ENCODE measurements at places on chromosomes 5 and 9. TPM values are rescaled to one million over a fixed set of nuclear protein-coding genes. Genes with fewer than 3 reads are reported as not detected.

ANKRD31 gene
- 0.05 TPM for total RNA-seq

- DNase-seq: no peak
Observed at GRCh38 chr9:13291718-13292117, 12.2 kb upstream of the MPDZ start.

DNA sequence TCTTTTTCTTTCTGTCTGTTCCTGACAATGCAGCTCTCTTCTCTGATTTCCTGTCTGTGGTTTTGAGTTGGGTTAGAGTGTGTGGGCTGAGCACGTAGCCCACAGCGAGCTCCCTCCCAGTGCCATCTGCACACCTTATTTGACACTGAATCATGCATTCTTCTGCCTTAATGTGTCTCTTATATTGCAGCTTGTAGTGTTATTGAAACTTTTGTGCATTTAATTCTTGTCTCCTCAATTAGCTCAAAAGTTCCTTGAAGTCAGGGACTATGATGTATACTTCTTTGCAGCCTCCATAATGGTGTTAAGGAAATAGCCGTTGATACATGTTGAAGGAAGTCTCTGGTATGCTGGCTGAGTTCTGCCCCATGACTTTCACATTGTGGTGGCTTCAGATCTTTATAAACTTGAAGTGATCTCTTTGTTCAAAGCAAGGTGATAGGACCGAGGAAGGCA lies 576.2 kb upstream of the CLINT1 start:
- DNase-seq: no peak

DNA sequence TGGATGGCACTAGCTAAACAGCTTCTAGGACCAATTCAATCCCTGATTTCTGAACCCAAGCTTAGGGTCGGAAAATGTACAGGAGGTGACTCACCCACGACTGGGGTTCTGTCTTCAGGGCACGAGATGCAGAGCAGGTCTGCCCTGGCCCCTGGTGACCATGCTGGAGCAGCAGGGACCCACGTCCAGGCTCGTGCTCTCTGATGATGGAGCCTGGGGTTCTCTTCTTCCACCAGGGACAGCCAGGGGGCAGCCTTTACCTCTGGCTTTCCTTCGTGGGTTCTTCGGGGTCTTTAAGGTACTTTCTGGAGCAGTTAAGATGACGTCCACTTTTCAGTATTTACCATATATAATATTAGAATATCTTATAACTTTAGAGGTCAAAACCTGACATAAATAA lies 2.1 kb downstream of the CFAP77 start:
- DNase-seq: no peak

GRCh38 chr9:19416143-19416542 lies 7.3 kb downstream of the ACER2 start:
- no peak for DNase-seq

DNA sequence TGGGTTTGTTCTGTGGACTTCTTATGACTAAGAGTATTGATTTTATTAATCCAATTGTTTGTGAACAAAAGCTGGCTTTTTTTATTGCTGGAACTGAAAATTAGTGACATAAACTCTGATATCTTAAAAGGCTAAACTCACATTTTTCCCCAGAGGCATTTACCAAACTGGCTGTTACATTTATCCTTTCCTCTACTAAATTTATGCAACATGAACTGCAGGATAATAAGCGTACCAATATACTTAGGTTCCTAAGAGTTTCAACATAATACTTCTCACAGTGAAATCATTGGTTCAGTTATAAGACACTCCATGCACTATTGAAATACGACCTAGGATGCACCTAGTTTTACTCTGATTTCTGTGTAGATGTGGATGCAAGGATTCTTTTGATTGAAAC lies 560.8 kb upstream of the WWC1 start:
- no peak for DNase-seq

DNA sequence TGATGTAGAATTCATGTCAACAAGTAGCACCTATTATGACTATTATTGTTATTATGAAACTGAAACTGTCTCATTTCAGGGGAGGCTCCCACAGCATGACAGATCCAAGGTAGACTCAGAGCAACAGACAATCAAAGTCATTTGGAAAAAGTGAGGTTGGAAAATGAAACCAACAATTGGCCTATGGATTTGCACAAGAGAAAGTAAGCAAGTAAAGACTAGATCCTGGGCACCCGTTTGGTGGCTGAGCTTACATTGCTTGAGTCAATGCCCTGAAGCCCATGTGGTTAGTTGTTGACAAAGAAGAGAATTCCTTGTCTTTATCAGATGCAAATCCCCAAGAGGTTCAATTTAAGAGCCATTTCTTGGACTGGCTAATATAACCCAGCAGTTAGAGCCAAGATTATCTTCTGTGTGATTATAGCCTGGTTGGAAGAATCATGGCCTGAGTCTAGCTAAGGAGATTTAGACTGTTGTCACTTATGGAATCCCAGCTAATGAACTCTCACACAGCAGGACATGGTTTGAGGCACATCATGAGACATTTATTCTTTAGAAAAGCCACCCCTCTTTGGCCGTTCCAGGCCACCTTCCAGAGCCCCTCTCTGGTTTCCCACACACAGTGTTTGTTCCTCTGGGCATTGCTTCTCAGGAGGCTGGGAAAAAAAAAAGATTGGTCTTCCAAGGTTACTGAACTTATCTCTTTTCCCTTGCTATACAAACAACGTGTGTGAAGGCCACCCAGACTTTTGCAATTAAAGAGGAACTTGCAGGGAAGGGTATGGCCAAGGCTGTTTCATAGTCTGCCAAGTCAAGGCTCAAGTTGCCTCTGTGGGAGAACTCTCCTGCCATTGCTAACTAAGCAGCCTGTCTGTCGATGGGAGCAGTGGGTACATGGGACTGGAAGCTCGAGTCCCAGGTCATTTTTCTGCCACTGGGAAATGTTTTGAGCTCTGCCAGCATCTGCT lies 399.5 kb downstream of the ENC1 start:
- DNase-seq: no peak

DNA sequence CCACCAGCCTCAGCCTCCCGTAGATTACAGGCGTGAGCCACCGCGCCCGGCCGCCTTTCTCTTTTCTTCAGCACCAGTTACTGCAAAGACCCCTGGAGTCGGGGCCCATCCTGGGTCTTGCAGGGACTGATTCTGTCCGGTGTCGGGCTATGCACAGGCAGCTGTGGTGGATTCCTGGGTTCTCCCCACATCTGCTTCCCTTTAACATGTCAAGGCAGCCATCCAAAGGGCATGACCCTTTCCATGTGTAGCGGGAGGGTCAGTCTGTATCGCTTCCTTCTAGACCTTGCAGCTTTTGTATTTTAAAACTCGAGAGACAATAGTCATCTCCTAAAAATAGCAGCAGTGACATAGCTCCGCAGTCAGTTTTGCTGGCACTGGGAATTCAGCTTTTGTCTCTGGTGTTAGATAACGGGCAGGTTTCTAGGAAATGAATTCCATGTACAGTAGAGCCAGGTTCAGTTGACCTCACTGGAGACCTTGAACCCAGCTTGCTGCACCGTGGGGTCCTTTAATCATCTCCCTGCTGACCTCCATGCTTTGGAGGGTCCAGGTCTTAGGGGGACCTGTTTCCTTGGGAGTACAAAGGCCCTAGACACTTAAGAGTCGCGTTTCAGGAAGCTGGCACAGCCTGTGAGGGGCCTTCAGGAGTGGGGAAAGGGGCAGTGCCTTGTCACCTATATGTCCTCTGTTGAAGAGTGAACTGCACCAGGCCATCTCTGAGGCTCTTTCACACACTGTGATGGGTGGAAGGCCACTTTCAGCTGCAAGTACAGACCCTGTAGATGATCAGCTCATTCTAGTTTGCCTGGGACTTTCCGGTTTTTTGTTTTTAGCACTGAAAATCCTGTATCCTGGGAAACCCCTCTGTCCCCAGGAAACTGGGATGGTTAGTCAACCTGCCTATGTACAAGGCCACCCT lies 13.8 kb downstream of the ANKRD33B start:
- no peak for DNase-seq

- DNase-seq: no peak
Observed at GRCh38 chr5:63500242-63500641, 462.0 kb downstream of the HTR1A start.

AGPAT2 gene
- 372 TPM for total RNA-seq

OR1J2 gene
- not detected for total RNA-seq

DNA sequence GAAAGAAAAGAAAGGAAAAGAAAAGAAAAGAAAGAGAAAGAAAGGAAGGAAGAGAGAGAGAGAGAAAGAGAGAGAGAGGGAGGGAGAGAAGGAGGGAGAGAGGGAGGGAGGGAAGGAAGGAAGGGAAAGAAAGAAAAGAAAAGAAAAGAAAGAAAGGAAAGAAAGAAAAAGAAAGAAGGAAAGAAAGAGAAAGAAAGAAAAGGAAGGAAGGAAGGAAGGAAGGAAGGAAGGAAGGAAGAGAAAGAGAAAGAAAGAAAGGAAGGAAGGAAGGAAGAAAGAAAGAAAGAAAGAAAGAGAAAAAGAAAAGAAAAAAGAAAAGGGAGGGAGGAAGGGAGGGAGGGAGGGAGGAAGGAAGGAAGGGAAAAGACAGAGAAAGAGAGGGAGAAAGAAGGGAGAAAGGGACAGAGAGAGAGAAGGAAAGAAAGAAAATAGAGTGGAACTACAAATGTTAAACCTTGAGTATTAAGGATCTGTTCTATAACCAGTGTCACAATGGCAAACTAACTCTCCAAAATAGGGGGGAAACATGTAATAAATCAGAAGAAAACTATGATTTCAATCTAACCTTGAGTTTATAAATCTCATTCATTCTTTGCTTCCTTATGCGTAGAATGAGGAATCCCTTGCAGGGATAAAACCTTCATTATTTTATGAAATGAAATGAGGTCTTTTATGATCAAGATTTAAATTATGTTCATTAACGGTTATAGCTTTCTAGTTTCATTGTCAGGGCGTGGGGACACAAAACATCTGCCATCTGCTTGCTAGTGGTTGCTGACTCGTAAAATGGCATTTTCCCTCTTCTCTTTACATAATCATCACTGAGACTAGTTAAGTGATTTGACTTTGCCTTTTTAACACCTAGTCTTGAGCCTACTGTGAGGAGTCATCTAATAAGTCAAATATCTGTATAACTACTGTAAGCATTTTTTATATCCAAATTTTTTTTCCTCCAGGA lies 40.7 kb upstream of the RAD23B start:
- DNase-seq: no peak

DNA sequence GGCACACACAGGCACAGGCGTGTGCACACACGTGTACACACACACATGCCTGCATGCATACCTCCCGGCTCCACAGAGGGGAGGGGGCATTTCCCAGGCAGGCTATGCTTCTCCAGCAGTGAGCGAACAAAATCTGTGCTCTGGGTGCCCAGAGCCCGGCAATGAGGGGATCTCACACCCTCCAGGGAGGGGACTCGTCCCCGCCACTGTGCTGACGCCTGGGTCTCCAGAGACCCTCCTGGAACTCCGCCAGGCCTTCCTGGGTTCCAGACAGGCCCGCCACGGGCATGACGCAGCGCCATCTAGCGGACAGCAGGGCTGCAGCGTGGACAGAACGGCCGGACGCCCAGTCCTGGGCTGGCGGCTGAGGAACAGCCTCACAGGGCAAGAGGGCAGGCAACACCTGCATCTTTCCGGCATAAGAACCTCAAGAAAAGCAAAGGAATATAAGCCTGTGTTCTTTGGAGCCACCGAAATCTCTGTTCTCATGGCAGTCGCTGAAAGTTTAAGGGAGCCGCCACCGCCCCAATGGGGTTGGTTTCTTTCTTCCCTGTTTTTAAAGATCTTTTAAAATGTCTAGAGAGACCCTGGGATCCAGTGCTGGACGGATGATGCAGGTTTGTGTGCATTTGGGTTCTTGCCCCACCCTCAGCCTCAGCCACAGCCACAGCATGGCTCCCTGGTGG lies 135.6 kb upstream of the PPP1R26 start:
- peak; percentile 56 for DNase-seq

KIAA0825 gene
- 1.5 TPM for total RNA-seq

- no peak for DNase-seq
Observed at GRCh38 chr9:122015170-122015821, 77.8 kb downstream of the TTLL11 start.

DNA sequence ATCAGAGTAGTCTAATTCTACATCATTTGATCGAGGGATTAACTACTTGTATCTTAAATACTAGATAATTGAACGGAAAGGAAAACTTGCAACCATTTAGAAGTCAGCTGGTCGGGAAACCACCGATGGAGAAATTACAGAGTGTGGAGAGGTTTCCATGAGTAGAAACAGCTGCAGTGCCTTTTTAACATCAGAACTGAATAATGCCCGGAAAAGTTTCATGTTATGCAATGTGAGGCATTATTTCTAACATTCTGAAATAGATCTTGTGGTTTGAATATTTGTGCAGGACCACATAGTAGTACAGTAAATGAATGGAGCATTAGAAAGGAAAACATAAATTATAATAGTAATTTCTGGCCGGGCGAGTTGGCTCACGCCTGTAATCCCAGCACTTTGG lies 88.1 kb upstream of the RNF180 start:
- DNase-seq: no peak

CDC20B gene
- not detected for total RNA-seq

AK1 gene
- total RNA-seq: 159 TPM

DNA sequence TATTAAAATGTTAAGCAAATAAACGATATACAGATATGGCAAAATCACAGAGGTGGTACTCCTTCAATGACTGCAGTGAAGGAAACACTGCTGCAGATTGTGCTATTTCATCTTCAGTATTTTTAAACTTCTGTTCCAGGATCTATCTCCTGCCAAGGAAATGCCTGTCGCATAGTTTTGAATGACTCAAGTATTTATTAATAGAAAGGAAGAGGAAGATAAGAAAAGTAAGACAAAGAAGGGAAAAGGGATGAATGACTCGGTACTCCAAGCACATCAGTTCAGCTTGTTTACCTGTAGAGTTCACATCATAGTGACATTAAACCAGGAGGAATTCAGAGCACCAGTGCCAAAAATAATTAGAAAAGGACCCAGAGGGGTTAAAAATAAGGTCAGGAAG lies 5.1 kb upstream of the GPX8 start:
- no peak for DNase-seq

Measured in colonic mucosa (tissue), 4 donors.